ENCODE measurements at places on chromosomes 11 and 22.

DNA sequence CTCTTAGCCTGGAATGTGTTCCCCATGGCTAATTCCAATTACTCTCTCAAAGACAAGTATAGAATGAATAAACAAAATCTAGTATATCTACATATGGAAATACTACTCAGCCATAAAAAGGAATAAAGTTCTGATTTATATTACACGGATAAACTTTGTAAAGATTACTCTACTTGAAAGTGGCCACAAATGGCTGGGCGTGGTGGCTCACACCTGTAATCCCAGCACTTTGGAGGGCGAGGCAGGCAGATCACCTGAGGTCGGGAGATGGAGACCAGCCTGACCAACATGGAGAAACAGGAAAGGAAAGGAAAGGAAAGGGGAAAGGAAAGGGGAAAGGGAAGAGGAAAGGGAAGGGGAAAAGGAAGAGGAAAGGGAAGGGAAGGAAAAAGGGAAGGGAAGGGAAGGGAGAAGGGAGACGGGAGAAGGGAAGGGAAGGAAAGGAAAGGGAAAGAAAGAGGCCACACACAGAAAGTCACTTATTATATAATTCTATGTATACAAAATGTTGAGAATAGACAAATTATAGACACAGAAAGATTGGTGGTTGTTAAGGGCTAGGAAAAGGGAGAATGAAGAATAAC, 90.7 kb upstream of the CLNS1A start:
- no peak for DNase-seq

DNA sequence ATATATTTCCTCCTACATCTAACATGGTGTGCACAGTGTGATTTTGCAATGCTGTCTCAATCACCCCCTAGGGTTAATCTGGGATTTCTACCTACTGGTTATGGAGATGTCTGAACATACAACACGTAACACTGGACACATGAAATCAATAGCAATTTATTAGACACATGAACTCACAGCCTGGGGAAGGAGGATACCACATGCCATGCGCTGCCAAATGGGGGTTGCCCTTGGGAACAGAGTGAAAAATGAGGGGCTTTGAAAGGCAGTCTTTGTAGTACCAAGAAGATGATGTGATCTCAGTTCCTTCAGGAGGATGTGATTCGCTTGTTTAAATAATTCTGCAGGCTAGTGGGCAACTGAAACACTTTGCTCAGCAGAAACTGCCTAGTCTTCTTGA, 253.6 kb upstream of the LRRC4C start:
- DNase-seq, result no peak

DNA sequence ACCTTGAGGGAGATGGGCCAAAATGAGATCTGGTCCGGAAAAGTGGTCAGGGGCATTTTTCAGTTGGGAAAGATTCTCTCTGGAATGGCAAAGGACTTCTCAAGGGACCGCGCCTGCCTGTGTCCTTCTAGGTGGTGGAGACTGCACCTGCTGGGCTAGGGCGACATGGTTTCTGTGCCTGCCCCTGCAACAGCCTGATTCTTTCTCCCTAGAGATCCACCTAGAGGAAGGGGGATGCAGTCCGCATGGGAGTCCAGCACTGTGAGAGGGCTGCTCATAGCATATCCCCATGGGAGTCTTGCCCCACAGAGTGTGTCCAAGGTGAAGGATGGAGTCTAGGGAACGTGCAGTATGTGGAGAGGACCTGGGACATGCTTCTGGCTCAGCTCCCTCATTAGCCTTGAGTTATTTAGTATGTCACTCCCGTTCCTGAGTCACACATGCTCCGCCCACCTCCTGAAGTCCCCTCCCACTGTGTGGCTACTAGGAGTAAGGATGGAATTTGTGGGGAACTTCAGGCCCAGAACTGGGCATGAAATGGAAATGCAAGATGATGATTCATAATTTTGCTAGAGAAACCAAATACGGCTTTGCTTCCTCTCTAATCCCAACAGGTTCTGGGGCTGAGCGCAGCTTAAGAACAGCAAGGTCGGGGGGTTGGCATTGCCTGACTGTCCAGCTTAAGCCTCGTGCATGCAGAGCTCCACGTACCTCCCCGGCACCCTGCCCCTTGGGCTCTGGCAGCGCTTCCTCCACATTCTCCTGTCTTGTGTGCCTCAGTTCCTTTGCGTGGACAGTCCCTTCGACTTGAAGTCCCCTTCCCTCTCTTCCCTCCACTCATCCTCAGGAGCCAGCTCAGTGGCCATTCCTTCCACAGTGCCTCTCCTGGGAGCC, 35.0 kb downstream of the GRIK4 start:
- peak; percentile 88 for DNase-seq

DNA sequence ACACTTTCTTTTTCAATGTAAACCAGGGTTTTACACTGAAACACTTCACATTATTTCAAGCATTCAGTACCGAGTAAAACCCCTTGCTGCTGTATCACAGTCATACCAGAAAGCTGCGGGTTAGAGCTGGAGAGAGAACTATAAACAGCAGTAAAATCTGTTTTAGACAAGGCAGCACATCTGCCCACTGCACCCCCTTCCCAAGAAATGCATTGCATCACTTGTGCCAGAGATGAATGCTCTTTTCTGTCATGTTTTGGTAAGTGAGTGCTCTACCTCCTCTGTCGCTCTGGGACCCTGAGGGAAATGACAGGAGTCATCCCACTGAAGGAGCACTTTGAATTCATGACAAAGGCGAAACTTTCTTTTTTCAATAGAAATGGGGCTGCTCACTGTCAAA, 107.2 kb downstream of the MAML2 start:
- no peak for DNase-seq

- no peak for DNase-seq
These were observed 156.4 kb downstream of the ATG16L2 start for GRCh38 chr11:72970557-72971118.

- DNase-seq, result no peak
These were observed 41.3 kb downstream of the NEU3 start for GRCh38 chr11:75029836-75030631.

GRCh38 chr11:69800278-69800677, 18.9 kb downstream of the FGF3 start:
- DNase-seq, result no peak

GRCh38 chr11:95671768-95672167, 117.8 kb downstream of the FAM76B start:
- peak; percentile 82 for DNase-seq

- peak; percentile 18 for DNase-seq
These were observed 657 bp upstream of the MAPK8IP2 start for GRCh38 chr22:50599816-50600455.

DNA sequence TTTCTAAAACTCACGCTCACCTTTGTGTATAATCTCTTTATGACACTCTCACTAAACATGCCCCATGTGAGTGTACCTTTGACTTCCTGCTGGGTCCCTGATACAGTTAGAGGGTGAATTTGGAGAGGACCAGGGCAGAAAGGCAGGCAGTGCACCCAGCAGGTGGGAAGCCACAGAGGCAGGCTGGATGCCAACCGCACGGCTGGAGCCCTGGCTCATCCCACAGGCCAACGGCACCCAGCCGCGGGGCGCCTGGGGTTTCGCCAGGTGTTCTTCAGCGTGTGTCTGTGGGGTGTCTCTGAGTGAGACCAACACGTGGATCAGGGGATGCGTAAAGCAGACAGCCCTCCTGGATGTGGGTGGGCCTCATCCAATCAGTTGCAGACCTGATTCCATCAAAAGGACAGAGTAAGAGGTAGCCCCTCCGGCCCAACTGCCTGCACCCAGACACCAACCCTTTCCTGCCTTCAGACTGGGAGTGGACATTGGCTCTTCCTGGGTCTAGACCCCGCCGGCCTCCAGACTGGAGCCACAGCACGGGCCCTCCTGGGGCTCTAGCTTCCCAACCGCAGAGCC, 51.6 kb downstream of the DHCR7 start:
- DNase-seq, result no peak

- DNase-seq, result peak; percentile 95
These were observed 15.2 kb downstream of the BCL9L start for GRCh38 chr11:118910309-118911112.

GRCh38 chr22:41288245-41288946, 2.4 kb upstream of the RANGAP1 start:
- DNase-seq, result peak; percentile 82

- DNase-seq, result peak; percentile 71
These were observed 7.3 kb downstream of the USP47 start for GRCh38 chr11:11848891-11849746.

- peak; percentile 52 for DNase-seq
These were observed 22.5 kb upstream of the RTL6 start for GRCh38 chr22:44520465-44521094.

DNA sequence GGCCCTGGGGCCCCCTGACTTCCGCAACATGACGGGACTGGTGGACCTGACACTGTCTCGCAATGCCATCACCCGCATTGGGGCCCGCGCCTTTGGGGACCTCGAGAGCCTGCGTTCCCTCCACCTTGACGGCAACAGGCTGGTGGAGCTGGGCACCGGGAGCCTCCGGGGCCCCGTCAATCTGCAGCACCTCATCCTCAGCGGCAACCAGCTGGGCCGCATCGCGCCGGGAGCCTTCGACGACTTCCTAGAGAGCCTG, 992 bp downstream of the LRFN4 start:
- no peak for DNase-seq

DNA sequence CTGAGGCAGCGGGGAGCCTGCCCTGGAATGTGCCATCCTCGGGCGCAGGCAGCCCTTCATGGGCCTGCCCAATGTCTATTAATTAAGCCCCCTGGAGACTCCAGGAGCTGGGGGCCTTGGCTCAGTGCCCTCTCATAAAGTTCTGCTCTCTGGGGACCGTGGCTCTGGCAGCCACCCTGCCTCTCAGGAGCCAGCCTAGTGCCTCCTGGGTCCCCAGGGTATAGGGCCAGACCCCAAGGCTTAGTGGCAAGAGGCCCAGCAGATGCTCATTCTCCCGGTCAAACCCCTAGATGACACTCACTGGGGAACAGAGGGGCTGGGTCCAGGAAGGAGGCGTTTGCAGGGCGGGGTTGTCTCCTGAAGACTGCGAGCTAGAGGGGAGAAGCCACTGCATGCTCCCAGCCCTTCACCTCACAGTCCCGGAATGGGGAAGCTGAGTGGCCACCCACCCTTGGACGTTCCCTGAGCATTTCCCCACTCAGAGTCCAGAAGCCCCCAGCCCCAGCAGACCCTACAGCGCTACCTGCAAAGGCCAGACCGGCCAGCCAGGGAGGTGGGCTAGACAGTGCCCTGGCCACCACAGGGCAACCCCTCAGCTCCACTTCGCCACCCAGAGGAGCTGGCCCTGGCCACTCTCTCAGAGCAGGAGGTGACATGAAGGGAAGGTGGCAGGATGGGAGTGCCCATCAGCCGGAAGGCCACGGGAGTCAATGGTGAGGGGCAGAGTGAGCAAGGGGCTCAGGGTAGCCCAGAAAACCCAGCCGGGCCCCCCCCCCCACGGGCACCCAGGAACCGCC, 83.0 kb downstream of the CDKN1C start:
- DNase-seq, result no peak

DNA sequence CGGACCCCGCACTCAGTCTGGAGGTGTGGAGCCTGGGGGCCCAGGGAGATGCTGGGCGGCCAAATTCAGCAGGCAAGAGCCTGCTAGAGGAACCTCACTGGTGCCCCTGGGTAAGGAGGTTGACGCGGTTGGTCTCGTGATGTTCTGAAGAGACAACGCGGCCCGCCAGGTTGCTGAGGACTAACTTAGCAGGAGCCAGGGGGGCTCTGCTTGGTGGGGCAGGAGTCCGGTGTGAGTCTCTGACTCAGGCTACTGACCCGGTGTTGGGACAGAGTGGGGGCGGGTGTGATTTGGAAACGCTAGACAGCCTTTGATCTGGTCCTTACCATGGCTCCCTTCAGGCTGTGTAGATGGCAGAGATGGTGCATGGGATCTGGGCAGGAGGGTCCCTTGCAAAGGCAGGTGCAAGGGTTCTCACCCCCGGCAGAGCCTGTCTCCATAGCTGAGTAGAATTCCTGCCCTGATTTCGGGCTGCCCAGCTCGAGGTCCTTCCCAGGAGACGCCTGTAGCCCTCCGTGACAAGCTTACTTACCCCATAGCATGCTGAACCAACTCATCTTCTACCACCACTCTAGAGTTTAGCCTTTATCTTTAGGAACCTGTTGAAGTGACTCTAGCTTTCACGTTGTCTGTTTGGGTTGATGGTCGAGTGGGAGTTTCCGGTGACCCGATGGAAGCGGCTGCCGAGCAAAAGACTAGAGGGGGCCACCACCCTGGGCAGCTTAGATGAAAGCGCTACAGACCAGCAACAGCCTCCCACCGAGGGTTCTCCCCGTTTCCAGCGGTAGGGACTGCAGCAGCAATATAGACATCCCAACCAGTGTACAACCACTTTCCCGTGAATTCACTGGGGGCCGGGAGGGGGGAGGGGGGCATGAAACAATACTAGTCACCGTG, 38.4 kb downstream of the KCNC1 start:
- no peak for DNase-seq

- peak; percentile 91 for DNase-seq
These were observed 19.0 kb downstream of the POLD3 start for GRCh38 chr11:74611369-74611861.

DNA sequence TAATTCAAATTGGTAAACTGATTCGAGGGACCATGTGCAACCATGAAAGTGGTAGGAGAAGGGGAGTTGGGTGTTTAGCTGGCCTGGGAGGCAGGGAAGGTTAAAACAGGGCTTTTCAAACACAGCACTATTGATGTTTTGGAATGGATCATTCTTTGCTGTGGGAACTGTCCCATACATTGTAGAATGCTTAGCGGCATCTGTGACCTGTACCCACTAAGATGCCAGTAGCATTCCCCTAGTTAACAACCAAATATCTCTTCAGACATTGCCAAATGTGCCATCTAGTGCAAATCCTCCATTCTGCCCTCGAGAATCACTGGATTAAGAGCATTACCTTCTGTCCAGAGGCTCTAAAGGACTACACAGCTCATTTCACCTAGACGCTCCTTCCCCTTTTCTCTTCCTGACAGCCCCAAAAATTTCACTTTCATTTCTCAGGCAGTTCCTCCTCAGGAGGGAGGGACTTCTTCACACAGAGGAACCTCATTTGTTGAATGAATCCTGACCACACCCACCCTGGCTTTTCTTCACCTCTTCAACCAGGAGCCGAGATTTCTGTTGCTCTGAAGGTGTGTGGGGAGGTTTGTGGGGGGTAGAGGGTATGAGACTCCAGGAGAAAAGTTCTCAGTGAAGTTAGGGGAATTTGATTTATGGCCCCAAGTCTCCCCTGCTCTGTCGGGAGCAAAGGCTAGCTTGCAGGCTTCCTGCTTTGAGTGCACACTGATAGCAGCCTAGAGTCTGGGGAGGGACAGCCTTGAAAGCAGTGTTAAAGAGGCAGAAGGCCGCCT, at the start of gene TRIM34:
Gene TRIM34, plus strand, starts transcription at position 513 of the 791 bp plus-strand sequence. CDS start 7,331 bp downstream, outside the sequence.
- peak; percentile 74 for DNase-seq

DNA sequence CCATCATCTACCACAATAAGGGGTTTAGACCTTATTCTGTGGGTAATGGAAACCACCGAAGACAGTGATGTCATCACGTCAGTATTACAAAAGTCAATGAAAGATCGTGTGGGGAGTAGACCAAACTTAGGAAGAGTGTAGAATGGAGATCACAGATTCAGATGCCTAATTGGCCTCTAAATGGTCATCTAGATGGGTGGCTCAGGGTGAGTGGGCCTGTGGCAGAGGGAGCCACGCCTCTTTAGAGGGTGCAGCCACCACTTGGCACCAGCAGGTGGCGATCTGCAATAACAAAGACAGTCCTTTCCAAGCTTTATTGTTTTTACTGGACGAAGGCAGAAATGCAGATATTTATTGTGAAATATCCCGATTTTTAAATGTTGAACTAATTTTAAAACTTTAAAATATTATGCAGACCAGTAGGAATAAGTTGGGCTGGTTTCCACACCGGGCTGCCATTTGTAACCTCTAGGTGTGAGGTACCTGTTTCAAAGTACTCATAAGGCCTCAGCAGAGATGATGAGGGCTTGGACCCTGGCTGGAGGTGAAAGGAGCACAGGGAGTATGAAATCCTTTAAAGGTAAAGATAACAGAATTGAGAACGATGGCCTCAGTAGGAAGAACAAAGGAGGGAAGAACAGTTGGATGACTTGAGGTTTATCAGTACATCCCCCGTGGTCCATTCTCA, 222.0 kb downstream of the DBX1 start:
- DNase-seq, result peak; percentile 73

All from fibroblast of the aortic adventitia (primary cell).